DMS153 (cell line): ENCODE measurements at places on chromosomes 1 and 21.
A peak's percentile ranks its signal among the peaks of the same experiment; 100 is the strongest.

DNA sequence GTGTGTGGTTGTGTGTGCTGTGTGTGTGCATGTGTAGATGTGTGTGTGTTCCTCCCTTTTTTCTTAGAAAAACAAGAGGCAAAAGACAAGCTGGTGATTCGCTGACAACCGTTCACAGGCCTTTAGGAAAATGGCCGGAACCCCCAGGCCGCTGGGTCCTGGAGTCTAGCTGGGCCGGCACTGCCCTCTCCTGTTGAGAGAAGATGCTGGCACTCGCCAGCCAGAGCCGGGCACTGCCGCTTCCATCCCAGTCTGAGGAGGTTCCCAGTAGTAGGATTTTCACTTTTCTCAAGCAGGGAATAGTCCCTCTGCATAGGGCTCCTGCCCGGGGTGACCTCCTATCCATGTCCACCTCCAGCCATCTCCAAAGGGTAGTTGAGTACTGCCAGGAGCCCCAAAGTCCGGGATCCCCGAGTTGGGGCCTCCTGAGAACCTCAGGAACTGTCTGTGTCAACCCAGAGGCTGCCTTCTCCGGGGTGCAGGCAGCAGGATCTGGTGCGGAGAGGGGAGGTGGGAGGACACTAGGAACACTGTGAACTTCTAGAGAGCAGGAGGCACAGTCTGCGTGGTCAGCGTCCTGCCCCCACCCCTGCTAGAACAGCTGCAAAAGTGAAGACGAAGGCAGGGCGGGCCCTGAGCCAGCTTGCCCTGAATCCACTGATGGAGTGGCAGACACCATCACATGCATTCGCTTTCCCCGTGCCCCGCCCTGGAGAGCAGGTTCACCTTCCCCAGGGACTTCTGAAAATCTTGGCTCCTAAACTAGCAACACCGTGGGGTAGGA, 44.1 kb upstream of the ARHGEF16 start:
- peak; percentile 65 for DNase-seq

- DNase-seq = no peak
Observed at GRCh38 chr1:21509351-21510112, at the start of gene ALPL. TSS of gene ALPL (plus strand) at chr1:21509423. CDS start at chr1:21554082, 44,659 bp downstream.

GRCh38 chr1:248926401-248927182, 20.6 kb downstream of the PGBD2 start:
- DNase-seq = no peak

DNA sequence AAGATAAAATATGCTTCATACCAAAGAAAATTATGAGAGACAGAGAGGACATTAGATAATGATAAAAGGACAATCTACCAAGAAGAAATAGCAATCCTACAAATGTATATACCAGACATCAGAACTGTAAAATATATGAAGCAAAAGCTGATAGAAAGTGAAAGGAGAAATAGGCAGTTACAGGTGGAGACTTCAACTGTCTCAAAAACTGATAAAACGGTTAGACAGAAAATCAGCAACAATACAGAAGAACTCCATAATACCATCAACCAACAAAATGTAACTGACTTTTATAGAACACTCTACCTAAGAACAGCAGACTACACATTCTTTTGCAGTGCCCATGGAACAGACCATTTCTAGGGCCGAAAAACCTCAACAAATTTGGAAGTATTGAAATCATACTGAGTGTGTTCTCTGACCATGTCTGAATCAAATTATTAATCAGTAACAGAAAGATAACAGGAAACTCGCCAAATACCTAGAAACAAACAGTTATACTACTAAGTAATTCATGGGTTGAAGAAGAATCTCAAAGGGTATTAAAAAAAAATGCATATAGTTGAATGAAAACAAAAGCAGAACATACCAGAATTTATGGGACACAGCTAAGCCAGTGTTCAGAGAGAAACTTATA, 132.1 kb downstream of the RPS6KC1 start:
- no peak for DNase-seq

DNA sequence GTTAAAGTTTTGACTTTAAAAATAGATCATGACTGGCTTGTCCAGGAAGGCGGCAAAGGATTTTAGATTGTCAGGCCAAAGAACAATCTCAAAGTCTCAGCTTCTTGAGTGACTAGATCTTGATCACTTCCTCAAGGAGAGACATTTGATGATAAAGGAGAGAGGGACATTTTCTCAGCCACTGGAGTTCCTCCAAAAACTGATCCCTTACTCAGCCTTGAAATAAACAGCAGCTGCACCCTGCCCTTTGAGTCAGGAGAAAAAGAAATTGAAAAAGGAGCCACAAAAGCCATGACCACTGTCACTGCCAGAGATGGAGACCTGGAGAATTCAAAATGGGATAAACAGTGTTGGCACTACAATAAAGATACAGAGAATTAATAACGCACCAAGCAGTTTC, 288.4 kb upstream of the PRMT6 start:
- DNase-seq = no peak

- no peak for DNase-seq
Observed at GRCh38 chr1:83765125-83765524, 233.8 kb downstream of the TTLL7 start.

DNA sequence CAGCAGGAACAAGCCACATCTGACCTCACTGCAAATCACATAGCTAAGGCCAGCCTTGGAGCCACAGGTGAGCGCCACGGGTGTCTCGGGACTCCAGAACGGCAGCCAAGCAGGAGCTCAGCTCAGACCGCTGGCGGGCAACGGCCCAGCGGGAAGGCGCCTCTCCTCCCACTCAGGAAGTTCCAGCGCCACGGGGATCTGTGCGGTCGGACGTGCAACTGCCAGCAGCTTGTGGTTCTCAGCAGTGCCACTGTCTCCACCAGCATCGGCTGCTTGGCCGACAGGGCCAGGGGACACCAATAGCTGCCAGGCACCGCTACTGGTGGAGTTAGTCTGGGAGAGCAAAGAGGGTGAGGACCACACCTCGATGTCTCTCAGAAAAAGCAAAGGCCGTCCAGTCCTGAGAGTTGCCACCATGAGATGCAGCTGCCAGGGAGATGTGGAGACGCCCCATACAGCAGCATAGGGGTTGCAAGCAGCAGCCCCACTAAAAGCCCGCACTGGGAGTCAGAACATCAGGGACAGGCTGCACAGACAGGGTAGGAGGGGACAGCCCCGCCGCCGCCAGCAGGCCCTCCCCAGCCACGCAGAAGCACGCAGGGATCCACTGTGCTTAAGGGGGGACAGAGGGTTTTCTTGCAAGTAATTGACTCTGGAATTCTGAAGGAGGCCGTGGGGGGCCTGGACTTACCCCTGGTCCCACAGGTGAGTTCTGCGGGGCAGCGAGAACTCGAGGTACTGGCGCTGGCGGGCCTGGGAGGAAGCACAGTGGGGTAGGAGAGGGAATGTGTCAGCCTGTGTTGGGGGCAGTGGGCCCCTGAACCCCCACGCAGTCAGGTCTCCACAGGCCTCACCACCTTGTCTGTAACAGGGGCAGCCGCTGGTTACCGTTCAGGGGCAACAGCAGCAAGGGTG, 83.5 kb downstream of the NPHP4 start:
- DNase-seq = no peak

DNA sequence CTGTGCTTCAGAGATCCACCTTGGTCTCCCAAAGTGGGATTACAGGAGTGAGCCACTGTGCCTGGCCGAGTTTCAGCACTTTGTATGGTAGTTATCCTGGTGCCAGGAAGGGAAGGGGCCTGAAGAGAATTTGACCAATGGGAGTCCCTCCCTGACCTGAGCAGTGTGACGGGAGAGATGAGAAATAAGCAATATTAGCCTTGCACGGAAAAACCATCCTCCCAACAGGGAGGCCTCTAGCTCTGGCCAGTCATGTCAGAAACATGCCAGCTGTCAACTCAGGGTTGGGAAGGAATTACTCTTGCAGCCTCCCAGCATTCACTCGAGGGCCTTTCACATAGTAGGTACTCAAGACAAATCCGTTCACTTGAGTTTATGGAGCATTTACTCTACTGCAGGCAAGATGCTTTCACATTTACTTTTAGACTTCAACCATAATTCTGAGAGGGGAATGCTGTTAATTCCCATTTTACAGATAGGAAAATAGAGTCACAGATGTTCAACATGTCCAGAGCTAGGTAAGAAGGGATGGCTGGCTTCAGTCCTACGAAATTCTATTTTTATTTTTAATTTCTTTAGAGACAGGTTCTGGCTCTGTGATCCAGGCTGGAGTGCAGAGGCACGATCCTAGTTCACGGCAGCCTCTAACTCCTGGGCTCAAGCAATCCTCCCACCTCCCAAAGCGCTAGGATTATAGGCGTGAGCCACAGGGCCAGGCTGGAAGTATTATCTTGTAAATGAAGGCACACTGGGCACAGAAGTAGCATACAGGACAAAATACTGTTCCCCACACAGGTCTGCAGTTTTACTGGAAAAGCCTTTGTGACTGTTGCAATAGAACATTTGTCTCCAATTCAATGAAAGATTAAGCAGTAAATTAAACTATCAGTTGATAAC, 3.2 kb upstream of the ATP13A2 start:
- no peak for DNase-seq

DNA sequence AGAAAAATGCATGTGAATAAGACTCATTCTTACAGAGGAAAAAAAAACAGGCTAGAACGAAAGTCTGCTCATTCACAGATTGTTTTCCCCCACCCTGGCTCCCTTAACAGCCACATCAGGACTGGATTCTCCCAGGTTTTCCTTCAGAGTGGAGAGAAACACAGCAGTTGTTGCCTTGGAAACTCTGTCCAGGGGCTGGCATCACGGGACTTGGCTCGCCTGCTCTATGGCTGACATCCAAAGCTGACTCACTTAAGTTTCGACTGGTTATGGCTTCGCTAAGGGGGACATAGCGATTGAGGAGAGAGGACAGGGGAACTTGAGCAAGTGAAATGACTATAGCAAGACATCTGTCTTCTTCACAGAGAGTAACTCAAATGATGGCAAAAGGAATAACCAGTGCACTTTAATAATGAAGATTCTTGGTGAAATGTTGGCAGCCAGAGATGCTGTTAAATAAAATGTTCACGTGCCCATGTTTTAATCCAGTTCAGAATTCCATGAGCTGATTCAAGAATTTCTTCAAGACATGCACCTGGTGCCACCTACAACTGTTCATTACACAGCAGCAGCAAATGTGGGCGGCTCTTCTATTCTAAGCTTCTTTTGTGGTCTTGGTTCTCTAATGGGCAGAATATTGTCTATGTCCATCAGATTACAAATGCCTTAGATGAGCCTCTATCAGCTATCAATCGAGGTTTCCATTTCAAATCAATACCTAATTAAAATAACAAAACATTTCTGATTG, 21.8 kb downstream of the MIS18A start:
- DNase-seq = peak; percentile 67
